NCI-H460 (cell line): ENCODE measurements at places on chromosomes 7 and 10. TPM values are rescaled to one million over a fixed set of nuclear protein-coding genes. Genes with fewer than 3 reads are reported as not detected.

- DNase-seq: peak; percentile 45
Observed at GRCh38 chr7:115230882-115231571, 309.1 kb downstream of the MDFIC start.

The LRMDA gene
- 0.95 and 0.99 TPM in 2 replicates for total RNA-seq

The BTBD16 gene
- 0.43 and 0.45 TPM in 2 replicates for total RNA-seq

DNA sequence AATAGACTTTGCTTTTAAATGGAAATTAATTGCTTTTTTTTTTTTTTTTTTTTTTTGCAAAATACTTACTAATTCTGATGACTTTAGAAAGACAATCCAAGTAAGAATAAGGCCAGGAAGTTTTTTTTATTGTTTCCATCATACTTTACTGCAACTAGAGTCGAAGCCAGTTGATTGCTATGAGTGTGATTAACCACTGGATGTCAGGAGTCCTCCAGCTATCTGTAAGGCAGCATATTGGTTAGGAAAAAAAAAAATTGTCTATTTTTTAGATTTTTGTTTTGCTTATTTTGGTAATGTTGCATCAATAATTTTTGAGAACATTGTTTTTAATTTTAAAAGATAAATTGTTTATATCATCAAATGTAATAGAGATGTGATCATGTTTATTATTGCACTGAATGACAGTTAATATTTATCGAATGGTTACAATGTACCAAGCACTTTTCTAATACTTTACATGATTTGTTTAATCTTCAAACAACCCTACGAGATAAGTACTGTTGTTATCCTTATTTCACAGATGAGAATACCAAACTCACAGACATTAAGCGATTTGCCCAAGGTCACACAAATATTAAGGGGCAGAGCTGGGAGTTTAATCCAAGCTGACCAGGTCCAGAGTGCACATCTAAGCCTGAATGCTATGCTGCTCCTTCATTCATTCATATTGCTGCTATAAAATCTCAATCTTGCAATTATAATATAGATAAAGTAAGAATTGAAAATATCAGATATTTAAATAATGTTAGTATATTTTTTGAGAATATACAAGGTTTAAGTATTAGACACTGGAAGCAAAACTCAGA lies 19.9 kb upstream of the LMOD2 start:
- DNase-seq: peak; percentile 27

The SLC13A1 gene
- total RNA-seq: not detected in 2 replicates

GRCh38 chr10:617471-617870 lies 72.0 kb downstream of the DIP2C start:
- DNase-seq: no peak

- no peak for DNase-seq
Observed at GRCh38 chr10:76082956-76083355, 651.5 kb downstream of the LRMDA start.

DNA sequence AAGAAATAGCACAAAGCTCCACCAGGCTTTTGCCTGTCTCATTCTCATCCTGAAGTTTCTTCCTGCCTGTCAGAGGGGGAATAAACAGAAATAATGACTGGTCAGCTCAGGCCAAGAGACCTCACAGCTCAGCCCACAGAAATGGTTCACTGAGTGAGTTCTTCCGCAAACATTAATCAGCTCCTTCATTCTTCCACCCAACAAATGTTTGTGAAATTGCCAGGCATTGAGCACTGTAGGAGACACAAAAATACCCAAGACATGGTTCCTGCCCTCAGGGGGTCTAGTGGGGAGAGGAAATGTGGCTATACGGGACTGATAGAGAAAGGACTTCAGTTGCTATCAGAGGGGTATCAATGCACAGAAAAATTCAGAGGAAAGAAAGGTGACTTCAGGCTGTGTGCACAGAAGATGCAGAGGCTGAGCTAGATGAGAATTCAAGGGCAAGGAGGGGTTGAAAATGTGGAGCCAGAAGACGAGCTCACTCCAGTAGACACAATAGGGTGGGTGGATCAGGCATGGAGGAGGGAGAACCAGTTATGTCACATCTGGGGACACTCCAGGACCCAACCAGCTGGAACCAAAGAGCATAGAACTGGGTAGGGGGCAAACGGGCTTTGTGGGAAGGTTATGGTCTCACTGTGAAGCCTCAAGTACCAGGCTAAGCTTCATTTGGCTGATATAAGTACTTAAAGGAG lies 20.9 kb downstream of the MYOF start:
- no peak for DNase-seq

- DNase-seq: no peak
Observed at GRCh38 chr10:85036661-85037060, 708.3 kb downstream of the CCSER2 start.

The CPA2 gene
- total RNA-seq: 0.59 and 0.75 TPM in 2 replicates

GRCh38 chr10:114375047-114375446 lies 29.3 kb downstream of the AFAP1L2 start:
- no peak for DNase-seq

DNA sequence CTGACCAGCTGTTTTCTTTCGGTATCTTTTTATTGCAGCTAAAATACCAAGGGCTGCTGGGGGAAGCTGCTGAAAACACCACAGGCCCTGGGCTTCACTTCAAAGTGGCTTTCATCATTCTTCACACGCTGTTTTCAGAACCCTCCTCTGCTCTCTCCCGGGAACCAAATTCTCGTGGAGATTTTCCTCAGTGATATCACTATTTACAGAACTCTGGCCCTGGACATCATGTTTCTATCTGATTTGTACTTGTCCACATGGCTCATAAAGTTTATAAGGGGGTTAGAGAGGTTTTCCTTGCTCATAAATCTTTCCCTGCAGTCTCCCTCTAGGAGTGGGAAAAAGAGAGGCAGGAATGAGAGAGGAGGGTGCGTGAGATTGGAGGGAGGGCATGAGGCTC lies 177.4 kb upstream of the NPVF start:
- DNase-seq: no peak

GRCh38 chr10:75304741-75305390 lies 69.1 kb upstream of the COMTD1 start:
- DNase-seq: no peak

- no peak for DNase-seq
Observed at GRCh38 chr7:44377681-44378421, 52.5 kb upstream of the CAMK2B start.

The NPC1L1 gene
- total RNA-seq: 0.09 TPM in 1 of 2 replicates, not detected in the other

GRCh38 chr7:120190109-120190508 lies 82.9 kb upstream of the KCND2 start:
- DNase-seq: no peak

DNA sequence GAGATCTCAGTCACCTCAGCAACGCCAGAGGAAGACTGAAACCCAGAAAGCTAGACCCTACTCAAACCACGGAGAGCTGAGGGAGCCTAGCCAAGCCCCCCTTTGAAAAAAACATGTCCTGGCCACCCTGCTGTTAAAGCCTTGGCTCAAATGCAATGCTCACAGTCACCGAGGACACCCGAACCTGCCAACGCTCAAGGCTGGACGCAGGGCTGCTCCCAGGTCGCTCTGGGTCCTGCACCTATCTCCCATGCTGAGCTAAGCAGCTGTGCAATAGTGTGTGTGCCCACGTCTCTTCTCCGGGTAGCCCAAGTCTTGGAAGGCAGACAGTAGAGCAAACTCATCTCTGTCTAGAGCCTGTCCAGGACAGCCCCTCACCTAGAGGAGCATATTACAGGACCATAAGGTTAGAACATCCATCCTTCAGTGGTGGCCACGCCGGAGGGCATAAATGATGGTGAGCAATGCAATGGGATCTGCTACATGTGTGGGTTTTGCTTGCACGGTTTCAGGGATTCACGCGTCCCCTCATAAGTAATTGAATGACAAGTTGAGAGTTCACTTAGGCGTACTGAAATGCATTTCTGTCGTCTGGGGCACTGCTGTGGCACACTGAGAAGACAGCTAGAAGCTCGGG lies 94.2 kb upstream of the DDC start:
- DNase-seq: no peak

- no peak for DNase-seq
Observed at GRCh38 chr10:114291076-114291475, 52.0 kb downstream of the VWA2 start.

The EPO gene
- not detected in 2 replicates for total RNA-seq

DNA sequence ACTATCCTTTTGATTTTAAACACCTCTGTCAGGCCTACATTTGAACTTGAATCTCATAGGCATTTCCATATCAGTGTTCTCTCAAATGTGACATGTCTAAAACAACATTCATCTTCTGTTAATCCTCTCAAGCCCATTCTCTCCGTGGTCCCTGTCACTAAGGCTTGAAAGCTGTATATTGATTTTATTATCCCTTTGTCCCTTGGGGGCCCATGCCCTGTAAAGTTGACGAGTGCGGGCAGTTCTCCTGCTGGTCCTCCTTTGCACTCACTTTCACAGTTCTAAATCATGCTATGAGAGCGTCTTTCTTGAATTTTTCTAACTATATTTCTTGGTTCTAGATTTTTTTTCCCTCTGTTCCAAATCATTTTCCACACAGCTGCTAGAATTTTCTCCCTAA lies 27.3 kb downstream of the GALNT11 start:
- no peak for DNase-seq

GRCh38 chr10:113987805-113988204 lies 55.9 kb upstream of the ADRB1 start:
- no peak for DNase-seq

The CFAP43 gene
- 0.22 TPM in 1 of 2 replicates, not detected in the other for total RNA-seq

DNA sequence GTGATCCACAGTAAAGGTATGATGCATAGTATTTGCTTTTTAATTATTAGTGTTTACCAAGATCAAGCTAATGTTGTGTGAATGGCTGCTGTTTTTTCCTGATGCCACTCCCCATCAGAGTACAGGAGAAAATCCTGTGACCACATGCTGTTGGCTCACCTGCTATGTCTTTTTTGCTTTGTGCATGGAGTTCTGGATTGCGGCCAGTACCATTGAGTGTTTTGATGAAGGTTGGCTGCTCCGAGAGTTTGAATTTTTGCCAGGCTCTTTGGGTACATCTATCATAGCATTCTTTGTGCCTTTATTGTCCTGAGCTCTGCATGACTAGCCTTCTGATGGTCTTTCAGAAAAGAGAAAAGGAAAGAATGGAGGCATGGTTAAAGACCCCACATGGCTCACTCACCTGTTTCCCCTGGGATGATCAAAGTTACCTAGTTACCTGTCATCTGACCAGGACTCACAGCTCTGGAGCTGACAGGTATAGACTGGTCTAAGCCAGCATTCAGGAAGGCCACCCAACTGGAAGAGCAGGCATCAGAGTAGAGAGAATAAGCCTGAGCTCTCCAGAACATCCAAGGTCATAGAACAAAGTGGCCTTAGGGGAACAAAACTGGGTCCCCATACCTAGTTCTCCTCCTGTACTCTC lies 11.8 kb upstream of the SGPL1 start:
- no peak for DNase-seq

DNA sequence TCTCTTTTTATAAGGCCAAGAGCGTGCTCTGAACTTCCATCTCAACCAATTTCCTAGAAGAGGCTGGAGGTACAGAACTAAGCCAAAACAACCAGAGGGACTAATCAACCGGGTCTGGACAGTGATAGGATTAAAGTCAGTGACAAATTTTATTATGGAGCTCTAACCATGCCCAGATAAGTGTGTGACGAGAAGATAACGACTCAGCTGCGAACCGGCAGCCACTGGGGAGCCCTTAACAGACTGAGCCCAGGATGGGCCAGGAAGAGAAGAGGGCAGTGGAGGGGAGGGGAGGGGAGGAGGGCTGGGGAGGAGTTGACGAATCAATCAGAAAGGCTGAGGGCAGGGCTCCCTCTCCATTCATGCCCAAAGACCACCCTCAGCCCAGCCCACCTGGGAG lies 119.9 kb downstream of the PLXNA4 start:
- DNase-seq: no peak

The ZDHHC16 gene
- 34.3 and 35.4 TPM in 2 replicates for total RNA-seq

- DNase-seq: peak; percentile 82
Observed at GRCh38 chr7:83413424-83413823, 235.5 kb downstream of the SEMA3E start.

DNA sequence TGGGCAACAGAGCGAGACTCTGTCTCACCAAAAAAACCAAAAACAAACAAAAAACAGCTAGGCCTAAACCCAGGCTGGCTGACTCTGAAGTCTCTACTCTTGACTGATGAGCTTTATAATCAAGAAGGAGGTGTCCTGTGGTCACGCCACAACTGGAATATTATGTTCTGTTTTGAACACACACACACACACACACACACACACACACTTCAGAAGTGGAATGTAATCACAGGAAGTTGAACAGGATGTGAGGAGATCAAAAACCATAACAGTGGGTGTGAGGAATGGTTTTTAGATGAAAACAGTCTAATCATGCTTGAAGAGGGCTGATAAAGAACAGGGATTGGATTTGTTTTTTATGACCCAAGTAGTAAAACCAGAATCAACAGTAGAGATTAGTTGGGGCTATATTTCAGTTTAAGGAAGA lies 51.1 kb upstream of the IL6 start:
- DNase-seq: no peak

GRCh38 chr10:68330852-68331454 lies 911 bp upstream of the HNRNPH3 start:
- DNase-seq: no peak

DNA sequence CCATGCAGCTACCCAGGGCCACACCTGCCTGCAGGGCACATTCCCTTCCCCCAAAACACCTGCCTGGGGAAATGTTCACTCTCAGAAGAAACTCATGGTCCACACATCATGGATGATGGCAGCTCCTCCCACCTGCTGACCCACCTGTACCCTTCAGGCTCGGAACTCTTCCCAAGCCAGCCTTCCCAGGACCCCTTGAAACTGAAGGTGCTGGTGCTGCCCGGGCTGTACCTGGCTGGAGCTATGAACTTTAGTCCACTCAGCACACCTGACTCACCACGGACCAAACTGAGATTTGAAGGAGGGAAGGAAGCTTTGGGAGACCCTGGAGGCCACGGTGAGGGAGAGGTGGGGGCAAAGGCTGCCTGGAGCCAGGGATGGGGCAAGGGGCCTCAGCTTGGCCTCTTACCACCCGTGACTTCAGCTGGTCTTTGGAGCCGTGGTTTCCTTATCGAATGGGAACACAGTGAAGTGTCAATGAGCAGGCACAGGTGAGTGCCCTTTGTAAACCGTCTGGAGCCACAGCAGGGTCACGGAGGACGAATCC lies 30.1 kb upstream of the INPP5A start:
- DNase-seq: no peak

The RASA4B gene
- total RNA-seq: 2.7 and 3.3 TPM in 2 replicates

- no peak for DNase-seq
Observed at GRCh38 chr7:142140401-142140959, 29.0 kb downstream of the MGAM2 start.
